SJSA1 (cell line): ENCODE measurements at places on chromosomes 7 and 10. TPM values are rescaled to one million over a fixed set of nuclear protein-coding genes. Genes with fewer than 3 reads are reported as not detected.

- H3K4me1 ChIP-seq = no peaks in the 10 kb centered on the region
- DNase-seq = no peak
- no peak overlapping the region for H3K4me3 ChIP-seq
Measured at GRCh38 chr10:124500757-124501156, 39.1 kb downstream of the LHPP start.

DNA sequence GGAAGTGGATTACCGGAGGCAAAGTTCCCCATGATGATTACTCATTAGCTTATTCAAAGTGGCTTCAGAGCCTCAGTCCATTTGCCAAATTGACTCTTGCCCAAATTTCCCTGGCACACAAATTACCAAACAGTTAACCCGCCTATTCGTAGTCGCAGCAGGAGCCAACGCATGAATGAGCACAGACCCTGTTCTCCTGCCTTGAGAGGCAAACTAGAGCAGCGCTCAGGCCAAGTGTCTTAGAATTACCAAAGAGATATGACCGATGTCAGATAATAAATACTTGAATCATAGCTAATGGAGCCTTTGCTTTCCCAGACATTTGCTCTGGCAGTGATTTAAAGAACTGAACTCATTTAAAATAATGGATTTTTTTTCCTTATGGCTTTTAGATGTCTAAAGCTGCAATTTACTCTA, 64.9 kb downstream of the CTTNBP2 start:
- no peaks in the 10 kb centered on the region for H3K4me1 ChIP-seq
- DNase-seq = no peak
- H3K4me3 ChIP-seq = no peak overlapping the region
- no peak overlapping the region for H3K27ac ChIP-seq
- 0 out of 2 replicates have a peak, but pooled peaks cover 8% of the 10 kb centered on the region for H3K27me3 ChIP-seq

- H3K4me1 ChIP-seq = no peaks in the 10 kb centered on the region
- no peaks in the 10 kb centered on the region for H3K36me3 ChIP-seq
- DNase-seq = no peak
- no peaks in the 10 kb centered on the region for H3K27me3 ChIP-seq
Measured at GRCh38 chr7:19674266-19674960, 34.4 kb downstream of the POLR1F start.

DNA sequence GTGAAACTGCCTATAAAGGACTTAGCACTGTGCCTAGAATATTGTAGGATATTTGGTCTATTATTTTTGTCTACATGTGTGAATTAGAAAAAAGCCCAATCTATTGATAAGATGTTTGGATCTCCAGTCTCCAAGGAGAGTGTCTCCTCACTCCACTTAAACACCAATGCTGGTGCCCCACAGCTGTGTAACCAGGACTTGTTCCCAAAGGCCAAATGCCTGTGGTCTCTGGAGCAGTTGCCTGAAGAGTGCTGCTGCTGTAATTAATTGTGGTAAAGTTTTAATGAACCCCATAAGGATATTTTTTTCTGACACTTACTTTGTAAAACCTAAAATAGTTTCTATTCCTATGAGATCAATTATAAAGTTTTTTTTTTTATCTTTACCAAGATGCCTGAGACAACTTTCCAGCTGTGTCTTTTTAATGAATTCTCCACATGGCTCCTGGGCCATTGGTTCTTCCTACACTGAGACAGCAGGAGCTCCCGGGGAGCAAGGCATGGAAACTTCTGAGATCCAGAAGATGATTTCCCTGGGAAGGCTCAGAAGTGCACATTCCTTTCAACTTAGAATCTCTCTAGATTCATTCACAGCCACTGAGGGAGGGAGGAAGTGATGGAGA, 11.2 kb upstream of the OR2A5 start:
- no peaks in the 10 kb centered on the region for H3K36me3 ChIP-seq
- DNase-seq = no peak
- H3K4me1 ChIP-seq = no peaks in the 10 kb centered on the region
- H3K4me3 ChIP-seq = no peak overlapping the region
- no peak overlapping the region for H3K27ac ChIP-seq
- H3K27me3 ChIP-seq = no peaks in the 10 kb centered on the region

The ASB4 gene
- total RNA-seq = not detected in 2 replicates

GRCh38 chr10:112790030-112790429, 160.0 kb upstream of the TCF7L2 start:
- no peak overlapping the region for H3K4me3 ChIP-seq
- no peak overlapping the region for H3K27ac ChIP-seq
- DNase-seq = no peak
- H3K4me1 ChIP-seq = peaks cover 17% of the 10 kb centered on the region
- H3K27me3 ChIP-seq = no peaks in the 10 kb centered on the region

DNA sequence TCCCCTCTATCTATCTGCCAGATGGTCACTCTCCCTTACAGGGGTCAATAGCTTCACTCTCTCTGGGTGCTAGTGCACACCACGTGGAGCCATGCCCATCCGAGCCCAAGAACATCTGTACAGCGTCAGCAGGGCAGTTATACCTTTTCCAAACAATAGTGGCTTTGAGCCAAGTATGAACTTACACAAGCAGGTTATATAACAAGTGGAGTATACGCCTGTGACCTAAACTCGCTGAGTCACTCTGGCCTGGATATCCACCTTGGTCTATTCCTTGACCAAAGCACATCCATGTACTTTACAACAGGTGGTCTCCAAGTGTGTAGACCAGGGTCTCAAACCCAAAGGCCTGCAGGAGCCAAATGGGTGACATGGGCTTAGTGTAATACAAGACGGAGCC, 20.3 kb downstream of the PLAC9 start:
- H3K36me3 ChIP-seq = peaks cover 77% of the 10 kb centered on the region
- H3K4me3 ChIP-seq = no peak overlapping the region
- peaks cover 39% of the 10 kb centered on the region for H3K4me1 ChIP-seq
- DNase-seq = no peak
- H3K27ac ChIP-seq = no peak overlapping the region
- no peaks in the 10 kb centered on the region for H3K27me3 ChIP-seq

DNA sequence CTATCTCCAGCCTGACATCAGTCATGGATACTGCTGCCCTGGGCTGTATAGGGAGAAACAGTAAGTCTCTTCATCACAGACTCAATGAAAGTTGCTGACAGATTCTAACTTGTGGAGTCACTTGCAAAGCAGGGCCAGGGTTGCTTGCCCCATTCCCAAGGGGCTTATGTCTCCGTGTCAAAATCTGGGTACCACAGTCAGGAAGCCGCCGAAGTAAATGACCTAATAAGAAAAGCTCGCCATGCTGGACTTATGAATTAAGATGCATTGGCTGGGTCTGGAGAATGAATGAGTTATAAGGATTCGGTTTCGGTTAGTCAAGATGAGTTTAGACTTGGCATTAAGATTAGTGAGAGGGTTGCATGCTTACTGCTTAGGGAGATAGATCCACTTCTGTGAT, 10.8 kb upstream of the OR6V1 start:
- DNase-seq = no peak
- H3K27me3 ChIP-seq = no peaks in the 10 kb centered on the region
- no peaks in the 10 kb centered on the region for H3K36me3 ChIP-seq
- peak overlapping the region; percentile 97 for H3K27ac ChIP-seq

DNA sequence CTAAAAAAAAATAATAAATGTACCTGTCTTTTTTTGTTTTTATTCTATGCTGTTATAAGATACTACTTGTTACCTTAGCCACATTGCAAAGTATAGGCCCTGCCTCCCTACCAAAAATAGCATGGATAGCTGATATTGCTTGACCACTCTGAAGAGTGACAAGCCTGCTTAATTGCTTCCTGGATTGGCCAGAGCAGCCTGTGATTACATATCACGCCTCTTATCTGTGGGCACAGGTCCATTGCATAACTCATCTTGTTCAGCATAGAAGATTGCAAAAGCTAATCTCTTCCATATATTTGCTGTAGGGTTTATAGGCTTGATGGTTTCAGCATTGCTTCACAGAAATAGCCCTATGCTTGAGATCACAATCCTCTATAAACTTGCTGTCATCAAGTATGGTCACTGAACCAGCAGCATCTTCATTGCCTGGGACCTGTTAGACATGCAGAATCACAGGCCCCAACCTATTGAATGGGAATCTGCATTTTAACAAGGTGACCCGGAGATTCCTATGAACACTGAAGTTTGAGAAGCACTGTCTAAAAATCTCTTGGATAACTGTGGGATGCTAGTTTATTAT, 280.8 kb upstream of the CDC14C start:
- no peaks in the 10 kb centered on the region for H3K27me3 ChIP-seq
- no peak overlapping the region for H3K27ac ChIP-seq
- no peaks in the 10 kb centered on the region for H3K4me1 ChIP-seq
- DNase-seq = no peak
- H3K36me3 ChIP-seq = no peaks in the 10 kb centered on the region
